ENCODE measurements at places on chromosomes 13 and 19.
A peak's percentile ranks its signal among the peaks of the same experiment; 100 is the strongest.

DNA sequence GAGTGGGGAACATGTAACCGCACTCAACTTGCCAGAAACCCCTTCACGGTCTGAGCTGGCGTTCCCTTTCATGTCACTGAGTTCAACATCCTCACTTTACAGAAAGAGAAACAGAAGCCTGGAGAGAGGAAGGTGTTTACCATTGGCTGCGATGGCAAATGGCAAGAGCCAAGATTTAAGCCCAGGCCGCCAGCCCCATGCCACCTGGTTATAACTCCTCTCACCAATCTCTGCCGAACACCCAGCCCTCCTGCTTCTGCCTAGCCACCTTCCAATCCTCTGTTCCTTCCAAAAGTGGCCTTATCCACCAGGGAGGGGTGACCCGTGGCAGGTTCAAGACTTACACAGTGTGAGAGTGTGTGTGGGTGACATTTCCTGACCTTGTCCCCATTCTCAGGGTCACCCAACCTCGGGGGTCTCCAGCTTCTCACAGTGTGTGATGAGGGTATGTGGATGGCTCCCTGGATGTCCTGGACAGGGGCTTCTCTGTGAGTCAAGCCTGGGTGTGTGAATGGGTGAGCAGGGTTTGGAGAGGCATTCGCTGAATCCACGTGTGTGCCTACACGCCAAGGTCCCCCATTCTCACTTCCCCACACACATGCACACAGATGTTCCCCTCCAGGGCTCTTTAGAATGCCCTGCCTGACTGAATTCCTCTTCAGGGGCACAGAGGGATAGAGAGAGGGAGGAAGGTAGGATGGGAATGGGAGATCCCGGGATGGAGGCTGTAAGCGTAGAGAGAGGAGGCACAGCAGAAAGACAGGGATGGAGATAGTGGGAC is 1.2 kb downstream of the CADM4 start:
- no peak overlapping the region for H3K27ac ChIP-seq
- H3K4me1 ChIP-seq = peaks cover 9% of the 10 kb centered on the region
- no peaks in the 10 kb centered on the region for H3K36me3 ChIP-seq
- no peak for DNase-seq
- H3K27me3 ChIP-seq = peaks cover 12% of the 10 kb centered on the region

GRCh38 chr19:47187797-47188196 is 43.2 kb downstream of the BBC3 start:
- DNase-seq = no peak
- H3K4me3 ChIP-seq = no peak overlapping the region
- peaks cover 9% of the 10 kb centered on the region for H3K4me1 ChIP-seq
- H3K36me3 ChIP-seq = no peaks in the 10 kb centered on the region
- H3K27ac ChIP-seq = no peak overlapping the region

- H3K27me3 ChIP-seq = no peaks in the 10 kb centered on the region
- H3K4me1 ChIP-seq = peaks cover 5% of the 10 kb centered on the region
- no peaks in the 10 kb centered on the region for H3K36me3 ChIP-seq
- no peak for DNase-seq
- H3K27ac ChIP-seq = no peak overlapping the region
- no peak overlapping the region for H3K4me3 ChIP-seq
These were observed 17.4 kb upstream of the SPRYD7 start for GRCh38 chr13:49953560-49953959.

GRCh38 chr19:55820037-55820436 is 11.8 kb downstream of the NLRP11 start:
- H3K27ac ChIP-seq = no peak overlapping the region
- no peak for DNase-seq
- H3K4me3 ChIP-seq = no peak overlapping the region
- H3K4me1 ChIP-seq = no peaks in the 10 kb centered on the region
- no peaks in the 10 kb centered on the region for H3K36me3 ChIP-seq

DNA sequence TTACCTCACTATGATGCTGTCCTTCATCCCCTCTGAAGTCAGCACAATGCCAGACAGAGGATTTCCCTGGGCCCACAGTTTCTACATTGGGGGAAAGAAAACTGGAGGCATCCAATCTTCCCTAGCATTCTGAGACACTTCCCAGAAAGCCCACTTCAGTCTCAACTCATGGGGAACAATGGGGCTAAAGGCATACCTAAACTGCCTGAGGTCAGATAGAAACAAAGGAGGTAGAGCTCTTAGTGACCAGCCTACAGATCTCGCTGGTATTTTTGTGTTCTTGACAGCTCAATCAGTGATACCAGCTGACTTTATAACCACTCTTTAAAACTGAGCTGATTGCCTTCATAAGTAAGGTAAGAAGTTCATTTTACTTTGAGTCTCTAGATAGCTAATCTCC is 881.0 kb upstream of the GPC6 start:
- H3K4me1 ChIP-seq = no peaks in the 10 kb centered on the region
- H3K4me3 ChIP-seq = no peak overlapping the region
- no peaks in the 10 kb centered on the region for H3K36me3 ChIP-seq
- H3K27me3 ChIP-seq = no peaks in the 10 kb centered on the region

- DNase-seq = no peak
- no peak overlapping the region for H3K27ac ChIP-seq
- H3K27me3 ChIP-seq = no peaks in the 10 kb centered on the region
- no peaks in the 10 kb centered on the region for H3K36me3 ChIP-seq
These were observed 269.3 kb upstream of the MIR17HG start for GRCh38 chr13:91078093-91078679.

DNA sequence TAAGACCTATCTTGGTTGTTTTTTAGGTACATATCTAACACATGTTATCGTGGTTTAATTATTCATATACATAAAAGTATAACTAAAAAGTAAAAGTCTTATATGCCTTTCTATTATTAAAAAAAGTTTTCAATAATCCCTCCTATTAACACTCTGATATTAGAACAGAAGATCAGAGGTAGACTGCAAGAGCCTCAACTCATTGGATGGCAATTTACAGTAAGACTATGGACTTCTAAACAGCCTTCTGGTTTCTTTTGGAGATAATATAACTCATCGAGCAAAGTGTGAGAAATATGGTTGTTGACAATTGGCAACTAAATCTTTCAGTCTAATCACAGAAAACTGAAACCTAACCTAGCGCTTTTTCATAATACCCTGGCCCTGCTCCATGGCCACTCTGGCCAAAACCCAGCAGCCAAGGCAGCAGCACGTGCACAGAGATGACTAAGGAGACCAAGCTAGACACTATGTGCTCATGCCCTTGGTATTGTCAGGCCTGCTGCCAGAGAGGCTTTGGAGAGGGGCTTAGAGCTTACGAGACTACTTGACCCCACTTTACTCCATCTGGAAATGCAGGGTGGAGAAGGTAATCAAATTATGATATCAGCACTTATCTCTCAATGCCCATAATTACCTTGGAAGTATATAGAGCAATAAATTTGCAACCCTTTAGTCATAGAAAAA is 40.6 kb upstream of the EEF1AKMT1 start:
- peak overlapping the region; percentile 93 for H3K27ac ChIP-seq
- H3K4me1 ChIP-seq = peaks cover 63% of the 10 kb centered on the region
- peaks cover 1% of the 10 kb centered on the region for H3K36me3 ChIP-seq

DNA sequence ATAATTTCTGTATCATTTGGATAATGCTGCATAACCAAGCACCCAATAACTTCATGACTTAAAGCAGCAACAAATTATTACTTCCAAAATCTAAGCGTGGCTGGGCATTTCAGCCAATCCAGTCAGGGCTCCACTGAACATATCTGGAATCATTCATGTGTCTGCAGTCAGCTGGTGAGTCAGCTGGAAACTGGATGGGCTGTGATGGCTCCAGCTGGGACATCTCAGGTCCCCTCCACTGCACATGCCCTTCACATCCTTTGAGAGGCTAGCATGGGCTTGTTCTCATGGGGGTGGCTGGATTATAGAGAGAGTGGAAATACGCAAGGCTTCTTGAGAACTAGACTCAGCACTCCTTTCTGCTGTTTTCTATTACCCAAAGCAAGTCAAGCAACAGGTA is 961.9 kb downstream of the DIAPH3 start:
- H3K4me3 ChIP-seq = no peak overlapping the region
- no peak for DNase-seq
- H3K36me3 ChIP-seq = no peaks in the 10 kb centered on the region
- no peaks in the 10 kb centered on the region for H3K4me1 ChIP-seq
- H3K27ac ChIP-seq = no peak overlapping the region

- DNase-seq = no peak
- no peaks in the 10 kb centered on the region for H3K27me3 ChIP-seq
- H3K4me3 ChIP-seq = no peak overlapping the region
- H3K4me1 ChIP-seq = no peaks in the 10 kb centered on the region
- no peaks in the 10 kb centered on the region for H3K36me3 ChIP-seq
- H3K27ac ChIP-seq = no peak overlapping the region
These were observed 1075.0 kb downstream of the DIAPH3 start for GRCh38 chr13:59088716-59089115.

- no peaks in the 10 kb centered on the region for H3K36me3 ChIP-seq
- H3K4me1 ChIP-seq = no peaks in the 10 kb centered on the region
- no peak overlapping the region for H3K27ac ChIP-seq
- no peak overlapping the region for H3K4me3 ChIP-seq
- DNase-seq = no peak
- H3K27me3 ChIP-seq = no peaks in the 10 kb centered on the region
These were observed 69.4 kb downstream of the CYSLTR2 start for GRCh38 chr13:48723168-48723567.

DNA sequence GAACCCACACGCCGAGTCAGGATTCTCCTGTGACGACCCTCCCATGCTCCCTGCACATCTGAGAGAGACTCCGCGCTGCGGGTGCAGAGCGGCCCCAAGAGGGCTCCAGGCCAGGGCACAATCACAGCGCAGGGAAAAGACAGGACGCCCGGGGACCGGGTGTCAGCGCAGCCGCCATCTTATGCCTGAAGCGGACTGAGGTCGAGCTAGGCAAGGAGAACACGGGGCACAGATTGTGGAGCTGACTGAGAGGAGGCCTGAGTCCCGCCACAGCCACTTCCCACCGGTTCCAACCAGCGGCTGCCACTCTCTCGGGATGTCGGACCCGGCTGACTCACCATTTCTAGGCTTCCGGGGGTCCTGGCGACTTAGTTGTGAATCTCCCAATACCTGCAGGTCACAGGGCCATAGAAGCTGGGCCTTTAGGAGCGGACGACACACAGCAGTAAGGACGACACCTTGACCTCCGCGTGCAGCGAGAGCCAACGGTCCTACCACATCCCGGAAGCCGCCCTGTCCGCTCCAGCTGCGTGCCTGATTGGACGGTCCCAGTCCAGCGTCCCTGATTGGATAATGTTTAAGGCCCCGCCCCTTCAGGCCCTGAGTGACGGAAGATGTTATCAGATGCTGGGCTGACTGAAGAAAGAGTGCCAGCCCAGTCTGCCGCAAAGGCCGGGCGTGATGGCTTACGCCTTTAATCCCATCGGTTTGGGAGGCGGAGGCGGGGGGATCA is at the start of gene ZNF728:
TSS of gene ZNF728 (minus strand) at position 487 of the 733 bp plus-strand sequence. CDS start at position 341, 146 bp downstream.
- H3K27ac ChIP-seq = no peak within 1 kb of the TSS
- DNase-seq = peak; percentile 35
- no peaks in the 10 kb centered on the region for H3K27me3 ChIP-seq
